ENCODE measurements at places on chromosomes 2 and 18.

GRCh38 chr2:39228413-39229209 is 15.2 kb downstream of the CDKL4 start:
- peak; percentile 37 for DNase-seq

- DNase-seq = no peak
Measured at GRCh38 chr2:48905696-48906095, 150.2 kb upstream of the LHCGR start.

DNA sequence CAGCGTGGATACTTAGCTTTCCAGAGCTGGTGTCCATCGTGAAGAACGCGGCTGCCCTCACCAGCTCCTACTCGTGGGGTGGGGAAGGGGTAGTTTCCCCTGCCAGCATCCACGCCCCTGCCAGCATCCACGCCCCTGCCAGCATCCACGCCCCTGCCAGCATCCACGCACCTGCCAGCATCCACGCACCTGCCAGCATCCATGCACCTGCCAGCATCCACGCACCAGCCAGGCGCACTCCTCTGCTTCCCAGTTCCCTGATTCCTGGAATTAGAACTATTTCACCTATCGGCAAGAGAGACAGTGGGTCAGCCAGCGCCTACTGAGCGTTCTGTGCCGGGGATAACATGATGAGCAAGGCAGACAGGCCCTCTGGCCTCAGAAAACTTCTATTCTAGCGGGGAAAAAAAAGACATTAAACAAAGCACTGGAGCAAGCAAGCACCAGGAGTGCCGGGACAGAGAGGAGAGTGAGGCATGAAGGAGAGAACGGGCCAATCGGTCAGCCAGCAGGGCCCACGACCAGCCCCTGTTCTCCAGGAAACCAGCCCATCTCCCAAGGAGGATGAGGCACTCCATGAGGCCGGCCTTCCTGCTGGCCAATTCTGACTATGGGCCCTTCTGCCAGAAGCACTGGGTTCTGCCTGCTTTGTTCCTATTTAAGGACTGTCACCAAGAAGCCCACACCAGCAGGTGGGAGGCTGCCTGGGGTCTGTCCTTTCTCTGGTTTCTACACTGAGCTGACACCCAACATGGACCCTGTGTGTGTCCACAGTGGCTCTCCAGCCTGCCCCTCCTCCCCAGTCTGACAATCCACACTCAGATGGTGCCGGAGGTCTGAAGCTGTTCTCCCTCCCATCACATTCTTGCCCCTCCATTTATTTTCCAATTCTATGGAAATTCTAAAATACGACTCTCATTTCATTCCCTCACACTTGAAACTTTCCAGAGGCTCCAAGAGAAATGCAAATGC is 78.4 kb upstream of the SALL3 start:
- DNase-seq = no peak

DNA sequence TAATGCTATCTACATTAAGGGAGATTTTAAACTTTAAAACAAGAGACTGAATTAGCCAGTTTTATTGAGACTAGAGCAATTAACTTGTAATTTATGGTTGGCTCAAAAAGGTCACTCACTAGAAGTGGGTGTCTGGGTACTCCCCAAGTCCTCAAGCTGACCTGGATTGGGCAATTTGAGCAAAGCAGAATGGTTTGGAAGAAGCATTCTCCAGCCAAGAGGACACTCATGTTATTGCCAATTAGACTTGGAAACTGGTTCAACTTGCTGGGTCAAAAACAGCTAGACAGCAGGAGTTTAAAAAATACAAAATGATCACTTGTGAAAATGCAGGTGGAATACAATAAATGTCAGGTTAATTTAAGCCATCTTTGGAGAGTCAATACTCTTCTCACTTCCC is 29.5 kb upstream of the MYO1B start:
- no peak for DNase-seq

- no peak for DNase-seq
Measured at GRCh38 chr2:68849579-68850030, 21.6 kb downstream of the BMP10 start.

DNA sequence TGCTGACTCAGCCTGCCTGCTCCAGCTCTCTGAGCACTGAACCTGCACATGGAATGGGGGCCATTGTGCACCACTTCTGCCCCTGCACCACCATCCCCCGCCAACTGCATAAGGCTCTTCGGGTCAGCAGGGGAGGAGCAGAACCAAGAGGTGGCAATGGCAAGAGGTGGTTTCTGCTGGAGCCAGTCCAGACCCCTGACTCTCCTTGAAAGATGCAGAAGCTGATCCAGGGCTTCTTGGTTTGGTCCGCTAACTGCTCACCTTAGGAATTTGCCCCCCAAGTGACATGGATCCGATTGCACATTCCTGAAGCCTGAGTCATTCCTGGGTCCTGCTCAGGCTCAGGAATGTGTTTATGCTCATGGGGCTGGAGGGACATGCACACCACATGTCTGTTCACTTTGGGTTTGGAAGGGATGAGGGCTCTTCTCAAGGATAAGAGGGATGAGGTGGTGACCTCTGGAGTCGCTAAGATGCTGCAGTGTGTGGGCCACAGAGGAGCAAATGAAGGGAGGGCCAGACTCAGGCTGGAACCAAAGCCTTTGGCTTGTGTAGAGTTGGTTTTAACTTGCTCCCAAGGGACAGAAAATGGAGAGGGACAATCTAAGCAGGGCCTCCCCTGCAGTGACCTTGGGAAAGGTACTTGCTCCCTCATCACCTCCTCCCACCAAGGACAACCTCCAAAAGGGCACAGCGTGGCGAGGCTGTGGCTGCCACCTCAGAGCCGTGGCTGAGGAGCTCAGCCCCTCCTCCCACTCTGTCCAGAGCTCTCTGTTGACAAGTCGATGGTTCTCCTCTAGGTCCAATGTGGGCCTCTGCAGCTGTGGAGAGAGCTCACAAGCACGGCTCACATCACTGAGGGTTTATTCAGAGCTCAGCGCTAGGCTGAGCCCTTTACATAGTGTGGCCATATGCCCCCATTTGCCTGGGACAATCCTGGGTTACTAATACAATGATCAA is 66.2 kb downstream of the HS1BP3 start:
- DNase-seq = no peak

DNA sequence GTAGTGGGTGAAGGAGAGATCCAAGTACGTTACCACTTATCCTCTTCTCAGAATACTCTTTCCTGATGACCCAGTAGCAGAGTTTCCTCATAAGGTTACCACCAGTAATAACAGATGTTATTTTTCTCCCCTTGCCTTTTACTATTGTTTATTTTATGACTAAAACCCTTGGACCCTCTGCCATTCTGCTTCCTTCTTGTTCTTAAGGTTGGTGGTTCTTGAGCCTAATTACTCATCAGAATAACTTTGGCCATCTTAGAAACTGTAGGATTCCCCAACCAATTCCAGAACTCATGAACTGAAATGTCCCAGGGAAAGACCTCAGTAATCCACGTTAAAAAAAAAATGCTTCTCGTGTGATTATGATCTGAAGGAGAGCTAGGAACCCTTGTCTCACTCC is 64.9 kb downstream of the CHST9 start:
- DNase-seq = no peak

- no peak for DNase-seq
Measured at GRCh38 chr2:232076736-232077135, 115.2 kb downstream of the DIS3L2 start.

- no peak for DNase-seq
Measured at GRCh38 chr2:110748489-110748867, 16.1 kb downstream of the ACOXL start.

GRCh38 chr18:73043611-73044010 is 175.8 kb upstream of the NETO1 start:
- DNase-seq = no peak

DNA sequence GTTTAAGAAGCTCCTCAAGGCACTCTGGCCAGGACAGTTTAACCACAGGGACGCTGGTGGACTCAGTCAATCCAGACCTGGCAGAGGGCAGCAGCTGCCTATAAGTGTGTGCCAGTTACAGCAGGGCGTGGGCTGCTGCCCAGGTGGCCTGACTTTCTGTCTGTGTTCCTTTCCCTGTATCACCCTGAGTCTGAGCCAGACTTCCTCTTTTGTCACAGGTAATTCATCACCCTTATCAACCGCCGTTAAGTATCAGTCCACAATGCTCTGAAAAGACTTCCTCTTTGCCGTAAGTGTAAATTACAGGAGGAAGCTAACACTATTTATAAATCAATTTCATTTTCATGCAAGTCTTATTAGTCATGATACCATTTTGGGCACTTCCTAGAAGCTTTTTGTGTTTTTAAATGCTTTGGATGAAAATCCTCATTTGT is 7.0 kb downstream of the LPIN1 start:
- peak; percentile 79 for DNase-seq

- no peak for DNase-seq
Measured at GRCh38 chr2:72116081-72116533, 31.6 kb downstream of the CYP26B1 start.

GRCh38 chr2:168593713-168594112 is 137.6 kb downstream of the CERS6 start:
- DNase-seq = no peak

- no peak for DNase-seq
Measured at GRCh38 chr2:113298176-113298575, 19.5 kb upstream of the PAX8 start.

- no peak for DNase-seq
Measured at GRCh38 chr2:6148882-6149281, 456.7 kb downstream of the SOX11 start.

- DNase-seq = no peak
Measured at GRCh38 chr18:46814399-46814798, 57.5 kb upstream of the ST8SIA5 start.

DNA sequence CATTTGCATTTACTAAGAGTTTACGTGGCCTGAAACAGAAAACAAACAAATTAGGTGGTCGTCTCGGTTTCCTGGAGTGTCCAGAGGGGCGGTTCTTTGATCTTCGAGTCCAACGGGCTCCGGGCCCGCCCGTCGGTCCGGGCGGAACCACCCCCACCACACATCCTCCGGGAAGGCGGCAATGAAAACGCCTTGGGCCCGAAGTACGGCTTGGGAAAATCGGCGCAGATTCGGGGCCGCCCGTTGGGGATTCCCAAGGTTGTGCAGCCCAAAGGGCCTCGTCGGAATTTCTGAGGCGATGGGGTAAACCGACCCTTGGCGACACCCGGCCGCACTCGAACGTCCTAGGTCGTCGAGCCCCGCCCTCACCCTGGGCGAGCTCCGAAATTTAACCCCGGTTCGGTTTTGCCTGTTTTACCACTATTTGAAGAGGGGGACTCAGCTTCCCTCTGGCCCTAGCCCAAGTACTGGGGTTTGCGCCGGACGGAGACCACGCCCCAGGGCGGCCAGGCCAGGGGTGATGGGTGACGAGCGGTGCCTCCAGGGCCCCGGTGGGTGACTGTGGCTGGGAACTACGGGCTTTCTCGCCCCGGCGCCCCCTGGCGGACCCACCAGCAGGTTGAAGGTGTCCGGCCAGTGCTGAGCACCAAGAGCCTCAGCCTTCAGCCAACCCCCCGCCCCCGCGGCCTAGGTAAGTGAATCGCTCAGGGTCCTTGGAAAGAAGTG is 1.9 kb upstream of the CFAP53 start:
- no peak for DNase-seq

DNA sequence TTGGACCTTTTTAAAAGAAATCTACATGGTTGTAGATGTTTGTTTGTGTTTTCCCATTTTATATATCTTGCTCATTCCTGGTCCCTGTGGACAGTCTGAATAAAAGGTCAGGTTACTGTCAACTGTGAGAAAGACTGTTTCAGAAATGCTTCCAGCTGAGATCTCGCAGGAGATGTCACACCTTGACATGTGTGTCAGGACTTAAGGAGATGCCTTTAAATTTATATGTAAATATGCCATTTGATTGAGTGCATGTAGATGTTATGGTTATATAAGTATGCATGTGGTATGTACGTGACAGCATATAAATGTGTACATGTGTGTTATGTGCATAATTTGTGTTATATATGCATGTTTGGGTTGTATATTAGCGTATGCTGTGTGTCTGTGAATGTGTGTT is 2172.3 kb upstream of the CELF4 start:
- DNase-seq = no peak

DNA sequence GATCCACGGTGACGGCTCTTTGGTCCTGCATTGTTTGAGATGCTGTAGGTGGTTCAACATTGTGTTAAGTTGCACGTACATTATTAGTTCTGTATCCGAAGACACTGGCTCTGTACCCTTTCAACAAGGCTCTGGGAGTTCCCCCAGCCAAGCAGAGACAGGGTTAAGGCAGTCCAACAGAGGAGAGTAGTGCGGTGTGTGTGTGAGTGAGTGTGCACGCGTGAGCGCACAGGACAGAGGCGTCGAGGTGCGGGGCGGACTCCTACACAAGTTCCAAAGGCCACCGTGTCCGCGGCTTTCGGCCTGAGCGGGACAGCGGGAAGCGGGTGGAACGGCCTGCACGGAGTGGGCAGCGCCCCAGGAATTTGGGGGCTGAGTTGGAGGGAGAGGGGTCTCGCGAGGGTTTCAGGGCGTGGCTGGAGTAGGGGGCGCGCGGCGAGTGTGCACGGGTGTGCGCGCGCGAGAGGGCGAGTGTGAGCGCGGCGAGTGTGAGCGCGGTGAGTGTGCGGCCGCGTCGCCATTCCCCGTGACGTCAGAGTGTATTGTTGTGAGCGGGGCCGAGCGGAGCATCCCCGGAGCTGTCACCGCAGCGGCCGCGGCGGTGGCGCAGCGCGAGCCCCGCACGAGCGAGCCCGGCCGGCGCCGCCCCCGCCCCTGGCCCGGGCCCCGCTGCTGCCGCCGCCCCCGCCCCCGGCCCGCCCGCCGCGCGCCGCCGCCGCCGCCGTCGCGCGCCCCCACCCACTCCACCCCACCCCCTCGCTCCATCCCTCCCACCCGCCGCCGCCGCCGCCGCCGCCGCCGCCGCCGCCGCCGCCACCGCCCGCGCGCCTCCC is at the start of gene ASXL3:
Gene ASXL3, plus strand, starts transcription at position 535 of the 833 bp plus-strand sequence. CDS start 413 bp downstream, outside the sequence.
- DNase-seq = no peak

DNA sequence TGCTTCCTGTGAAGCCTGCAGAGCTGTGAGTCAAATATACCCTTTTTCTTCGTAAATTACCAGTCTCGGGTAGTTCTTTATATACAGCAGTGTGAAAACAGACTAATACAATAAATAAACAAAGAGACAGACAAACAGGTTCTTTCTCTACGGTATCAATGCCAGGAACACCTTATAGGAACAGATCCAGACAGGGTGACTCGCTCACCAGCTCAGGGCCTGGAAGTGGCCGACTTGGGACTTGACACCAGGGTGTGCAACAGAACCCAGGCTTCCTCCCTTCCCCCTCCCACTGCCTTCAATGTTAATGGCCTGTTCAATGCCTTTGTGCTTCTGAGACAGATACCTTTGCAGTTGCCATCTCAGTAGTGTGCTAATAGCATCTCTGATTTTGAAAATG is 309.5 kb downstream of the ALK start:
- no peak for DNase-seq

GRCh38 chr2:173860566-173860965 is 104.6 kb downstream of the SP3 start:
- no peak for DNase-seq

GRCh38 chr2:25491966-25492532 is 150.3 kb upstream of the DNMT3A start:
- DNase-seq = no peak
